Stimulated activated CD8-positive, alpha-beta memory T cell treated with anti-CD3 and anti-CD28 coated beads, Interleukin-15, amount 100 ng/mL, for 48 hours (primary cell): ENCODE measurements at places on chromosomes 6 and 20.

DNA sequence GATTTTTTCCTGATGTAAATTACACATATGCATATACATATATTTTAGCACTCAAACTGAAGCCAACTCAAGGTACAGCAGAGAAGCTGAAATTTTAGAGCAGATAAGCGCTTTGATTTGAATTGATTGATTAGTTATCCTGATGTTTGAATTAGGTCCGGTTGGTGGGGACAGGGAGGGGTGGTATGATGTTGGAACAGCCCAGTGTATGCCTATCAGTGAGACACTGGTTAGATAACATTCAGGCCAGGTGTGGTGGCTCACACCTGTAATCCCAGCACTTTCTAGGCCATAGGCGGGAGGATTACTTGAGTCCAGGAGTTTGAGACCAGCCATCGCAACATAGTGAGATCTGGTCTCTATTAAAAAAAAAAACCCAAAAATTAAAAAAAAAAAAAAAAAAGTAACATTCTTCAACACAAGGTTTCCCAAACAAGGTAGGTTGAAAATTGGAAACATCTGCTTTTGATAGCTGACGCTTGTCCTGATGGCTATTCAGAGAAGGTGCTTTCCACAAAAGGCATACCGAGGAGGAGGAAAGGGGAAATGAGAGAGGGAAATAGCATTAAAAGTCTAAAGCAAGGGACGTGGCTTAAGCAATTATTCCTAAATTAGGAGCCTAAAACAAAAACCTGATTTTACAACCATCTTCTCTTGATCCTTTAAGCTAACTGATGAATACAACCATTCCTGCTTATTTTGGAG lies 288.4 kb upstream of the JARID2 start:
- no peak for DNase-seq

- no peak for DNase-seq
Observed at GRCh38 chr6:7919871-7920270, 9.3 kb upstream of the TXNDC5 start.

GRCh38 chr6:113690281-113691259 lies 166.6 kb upstream of the MARCKS start:
- no peak for DNase-seq

DNA sequence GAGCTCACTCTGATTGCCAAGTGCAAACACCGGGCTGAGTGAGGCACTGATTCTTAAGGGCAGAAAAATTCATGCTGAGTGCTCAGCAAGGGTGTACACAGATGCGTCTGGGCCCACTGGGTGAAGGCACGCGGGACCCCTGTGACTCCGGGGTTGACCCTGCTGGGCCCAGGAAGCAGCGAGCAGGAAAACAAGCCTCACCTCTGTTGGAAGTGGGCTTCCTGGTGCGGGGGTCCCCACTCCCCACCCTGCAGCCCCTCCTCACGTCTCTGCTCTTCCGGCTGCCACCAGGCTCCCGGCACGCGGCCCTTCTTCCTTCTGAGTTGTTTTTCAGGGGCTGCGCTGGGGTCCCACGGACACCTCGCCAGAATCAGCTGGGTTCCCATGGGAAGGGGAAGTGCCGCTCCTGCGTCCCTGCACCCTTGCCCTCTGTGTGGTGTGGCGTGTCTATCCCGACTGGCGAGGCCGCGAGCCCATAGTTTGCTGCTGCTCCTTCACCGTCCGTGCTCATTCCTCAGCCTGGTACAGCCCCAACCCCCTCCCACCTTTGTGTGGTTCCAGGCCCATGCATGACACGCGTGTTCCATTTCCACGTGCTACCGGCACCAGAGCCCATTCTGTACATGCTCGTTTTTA lies 80.6 kb upstream of the BHLHE23 start:
- no peak for DNase-seq

- DNase-seq = no peak
Observed at GRCh38 chr6:168428052-168428826, 12.7 kb upstream of the SMOC2 start.

DNA sequence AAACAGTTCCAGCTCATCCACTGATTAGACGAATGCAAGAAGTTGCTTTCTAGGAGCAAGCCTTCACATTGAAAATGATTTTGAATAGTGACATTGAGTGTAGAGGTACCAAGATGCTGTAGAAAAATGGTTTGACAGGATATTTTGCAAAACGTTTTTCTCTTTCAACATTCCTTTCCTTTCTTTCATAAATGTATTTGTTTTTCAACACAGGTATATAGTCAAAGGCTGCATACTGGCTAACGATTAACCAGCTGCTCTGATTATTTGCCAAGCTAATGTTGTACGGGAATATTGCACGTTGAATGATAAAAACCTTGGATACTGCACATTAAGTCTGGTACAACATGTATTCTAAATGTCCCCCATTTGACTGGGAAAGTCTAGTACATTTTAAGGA lies 78.8 kb upstream of the TENT5A start:
- DNase-seq = no peak
